NCI-H2171 treated with DMSO at 0.1 percent for 48 hours (cell line): ENCODE measurements at places on chromosomes 2 and 18.

DNA sequence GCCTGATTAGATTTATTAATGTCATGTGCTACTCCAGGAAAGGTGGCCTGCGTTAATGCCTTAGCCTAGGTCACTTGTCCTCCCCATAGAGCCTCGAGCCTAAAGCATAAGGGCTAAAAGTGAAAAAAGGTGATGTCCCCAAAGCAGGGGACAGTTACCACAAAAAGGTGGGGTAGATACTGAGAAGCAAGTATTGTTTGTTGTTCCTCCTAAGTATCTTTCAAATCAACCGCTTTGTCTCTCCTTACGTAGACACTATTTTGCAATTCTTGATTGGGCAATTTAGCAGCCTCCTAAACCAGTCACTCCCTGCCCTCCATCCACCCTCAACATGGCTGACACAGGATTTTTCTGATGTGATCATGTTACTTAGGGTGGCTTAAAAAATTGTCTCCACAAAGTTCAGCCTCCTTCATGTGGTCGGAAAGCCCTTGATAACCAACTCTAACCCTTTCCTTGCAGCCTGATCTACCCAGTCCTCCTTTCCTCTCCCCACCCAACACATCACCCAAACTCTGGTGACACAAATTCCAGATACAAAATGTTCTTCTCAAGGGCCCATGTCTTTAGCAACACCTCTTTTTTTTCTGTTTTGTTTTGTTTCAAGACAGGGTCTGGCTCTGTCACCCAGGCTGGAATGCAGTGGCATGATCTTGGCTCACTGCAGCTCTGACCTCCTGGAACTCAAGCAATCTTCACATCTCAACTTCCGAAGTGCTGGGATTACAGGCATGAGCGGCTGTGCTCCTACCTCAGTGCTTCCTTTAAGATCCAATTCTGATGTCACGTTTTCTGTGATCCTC lies 6.9 kb downstream of the INHA start:
- no peak for DNase-seq

DNA sequence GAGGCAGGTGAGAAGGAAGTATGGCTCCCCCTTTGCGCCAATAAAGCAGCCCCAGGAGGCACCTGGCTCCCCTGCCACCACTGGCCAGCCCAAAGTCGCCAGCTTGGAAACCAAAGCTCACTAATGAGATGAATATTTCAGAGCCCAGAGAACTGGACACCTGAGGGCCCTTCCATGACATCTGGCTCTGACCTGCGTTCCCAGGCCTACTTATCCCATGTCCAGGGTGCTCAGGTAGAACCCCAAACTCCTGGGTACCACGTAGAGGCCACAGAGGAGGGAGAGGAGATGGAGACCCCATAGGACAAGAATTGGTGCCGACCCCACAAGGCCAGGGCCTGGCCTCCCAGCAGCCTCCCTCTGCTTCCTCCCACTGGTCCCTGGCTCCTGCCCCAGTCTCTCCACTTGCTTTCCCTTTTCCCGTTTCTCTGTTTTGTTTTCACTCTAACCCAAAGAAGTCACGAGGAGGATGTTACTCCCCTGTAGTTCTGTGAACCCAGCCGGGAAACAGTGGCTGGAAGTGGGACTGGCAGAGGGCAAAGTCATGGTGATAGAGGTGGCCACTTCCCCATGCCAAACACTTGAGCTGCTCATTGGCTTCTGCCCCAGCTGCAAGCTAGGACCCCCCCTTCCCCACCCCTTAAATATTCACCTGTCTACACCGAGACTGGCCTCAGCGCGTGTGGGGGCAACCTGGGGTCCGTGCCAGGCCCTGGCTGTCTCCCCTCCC lies 820 bp downstream of the TMBIM1 start:
- DNase-seq = no peak

DNA sequence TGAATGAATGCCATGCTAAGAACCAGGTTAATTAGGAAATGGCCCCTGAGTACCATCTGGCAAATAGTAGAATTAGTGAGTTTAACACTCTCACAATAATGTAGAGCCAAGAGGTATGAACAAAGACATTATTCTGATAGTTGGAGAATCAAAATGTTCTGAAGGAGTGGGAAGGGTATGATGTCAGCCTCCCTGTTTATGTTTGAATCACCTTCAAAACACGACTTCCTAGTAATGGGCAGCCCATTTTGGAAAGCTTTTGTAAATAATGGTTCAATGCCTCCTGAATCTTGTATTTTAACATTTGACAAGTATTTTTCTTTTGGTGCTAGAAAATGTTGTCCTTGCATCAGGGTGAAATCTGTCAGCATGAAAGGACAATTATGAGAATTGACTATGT lies 108.3 kb downstream of the DSEL start:
- DNase-seq = no peak

GRCh38 chr2:149008381-149008780 lies 30.1 kb upstream of the LYPD6B start:
- no peak for DNase-seq
